ENCODE measurements at places on chromosomes 7 and 10.
A peak's percentile ranks its signal among the peaks of the same experiment; 100 is the strongest.

GRCh38 chr10:89505640-89506275, 29.6 kb downstream of the SLC16A12 start:
- no peaks in the 10 kb centered on the region for H3K36me3 ChIP-seq
- H3K27ac ChIP-seq = no peak overlapping the region
- H3K4me1 ChIP-seq = peaks cover 10% of the 10 kb centered on the region
- H3K4me3 ChIP-seq = no peak overlapping the region

- H3K27me3 ChIP-seq = peaks cover 20% of the 10 kb centered on the region
- H3K4me1 ChIP-seq = peaks cover 28% of the 10 kb centered on the region
- H3K27ac ChIP-seq = no peak overlapping the region
- no peaks in the 10 kb centered on the region for H3K36me3 ChIP-seq
These were observed 35.2 kb downstream of the KCNMA1 start for GRCh38 chr10:77602231-77602912.

DNA sequence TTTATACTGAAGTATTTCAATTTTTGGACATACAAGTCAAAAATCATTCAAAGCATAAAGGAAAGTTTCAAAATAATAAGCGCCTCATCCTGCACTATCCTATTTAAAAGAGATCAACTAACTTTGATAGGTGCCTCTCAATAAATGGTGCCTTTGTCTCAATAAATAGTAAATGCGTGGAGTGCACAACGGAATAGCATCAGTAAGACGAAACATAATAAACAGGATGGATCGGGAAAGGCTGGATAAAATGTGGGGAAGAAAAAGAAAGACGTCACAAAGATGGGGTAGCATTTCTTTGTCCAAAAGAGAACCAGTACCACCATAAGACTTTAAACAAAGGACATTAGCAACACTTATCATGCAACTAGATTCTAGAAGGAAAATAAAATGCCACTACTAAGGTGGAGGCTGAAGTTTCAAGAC, 571 bp upstream of the PRKAR2B start:
- peaks cover 28% of the 10 kb centered on the region for H3K4me1 ChIP-seq
- H3K27me3 ChIP-seq = peaks cover 28% of the 10 kb centered on the region
- H3K27ac ChIP-seq = no peak overlapping the region
- no peak for DNase-seq
- H3K36me3 ChIP-seq = no peaks in the 10 kb centered on the region
- peak overlapping the region; percentile 80 for H3K4me3 ChIP-seq

DNA sequence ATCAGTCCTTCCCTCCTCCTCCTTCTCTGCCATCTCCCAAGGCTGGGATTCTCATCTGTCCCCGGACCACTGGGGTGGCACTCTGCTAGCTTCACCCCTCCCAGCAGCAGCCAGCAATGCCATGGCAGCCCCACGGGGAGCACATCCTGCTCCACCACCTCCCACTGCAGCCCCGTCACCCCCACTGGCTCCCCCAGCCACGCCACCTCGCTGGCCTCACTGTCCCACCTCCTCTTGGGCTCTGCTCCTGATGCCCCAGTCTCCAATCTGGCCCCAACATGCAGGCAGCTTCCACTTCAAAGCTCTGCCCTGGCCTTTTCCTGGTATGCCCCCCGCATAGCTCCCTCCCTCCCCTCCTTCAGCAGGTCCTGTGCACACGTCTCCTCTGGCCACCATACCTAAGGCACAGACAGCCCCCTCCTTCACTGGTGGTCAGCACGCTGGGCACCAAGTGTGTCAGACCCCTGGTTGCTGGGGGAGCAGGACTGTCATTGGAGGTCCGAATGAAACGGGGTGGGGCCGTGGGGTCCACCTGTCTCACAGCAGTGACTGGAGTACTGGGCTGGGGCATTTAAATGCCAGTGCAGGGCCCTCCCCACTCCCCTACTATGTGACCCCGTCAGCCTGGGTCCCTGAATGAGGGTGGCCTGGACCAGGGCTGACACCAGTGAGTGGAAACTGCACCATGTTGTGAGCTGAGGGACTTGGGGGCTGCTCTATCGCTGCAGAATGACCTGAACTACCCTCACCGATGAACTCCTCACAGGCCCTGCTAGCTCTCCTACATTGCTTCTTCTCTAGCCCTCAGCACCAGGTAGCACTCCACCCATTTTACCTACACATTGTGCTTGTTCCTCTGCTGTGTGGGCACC, 38.7 kb downstream of the RASGEF1A start:
- no peaks in the 10 kb centered on the region for H3K36me3 ChIP-seq
- H3K4me1 ChIP-seq = no peaks in the 10 kb centered on the region
- peaks cover 82% of the 10 kb centered on the region for H3K27me3 ChIP-seq
- DNase-seq = peak; percentile 2

DNA sequence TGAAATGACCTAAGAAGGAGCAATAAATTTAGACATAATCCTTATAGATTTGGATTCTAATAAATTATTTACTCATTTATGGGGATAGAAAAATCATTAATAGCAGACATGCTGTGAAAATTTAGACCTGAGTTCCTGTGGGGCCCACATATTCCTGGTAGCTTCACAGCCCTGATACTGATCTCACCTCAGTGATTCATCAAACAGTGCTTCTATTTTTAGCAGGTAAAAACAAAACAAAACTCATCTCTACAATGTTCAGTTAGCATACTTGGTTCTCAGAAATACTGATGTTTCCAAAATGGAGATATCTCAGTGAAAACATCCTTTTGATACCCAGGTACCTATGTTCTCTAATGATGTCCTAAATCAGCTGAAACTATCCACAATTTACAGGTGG, 841.1 kb upstream of the SORCS1 start:
- H3K27me3 ChIP-seq = no peaks in the 10 kb centered on the region
- no peaks in the 10 kb centered on the region for H3K4me1 ChIP-seq
- H3K36me3 ChIP-seq = no peaks in the 10 kb centered on the region
- H3K4me3 ChIP-seq = no peak overlapping the region

DNA sequence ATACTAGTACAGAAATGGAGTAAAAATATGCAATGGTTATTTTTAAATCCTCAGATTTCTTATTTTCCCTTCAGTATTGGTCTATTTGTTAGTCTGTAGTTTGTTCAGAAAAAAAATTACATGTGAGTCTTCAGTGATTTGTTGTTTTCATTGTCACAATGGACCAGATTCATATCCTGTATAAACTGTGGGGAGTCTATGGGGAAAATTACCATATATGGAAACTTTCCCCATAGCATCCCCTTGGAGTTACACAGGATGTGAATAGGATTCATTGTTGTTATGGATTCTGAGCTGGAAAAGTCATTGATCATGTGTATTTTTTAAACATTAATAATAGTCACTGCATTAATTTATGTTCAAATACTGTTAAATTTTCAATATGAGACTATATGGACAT, 72.6 kb downstream of the ST7 start:
- peaks cover 9% of the 10 kb centered on the region for H3K4me1 ChIP-seq
- no peaks in the 10 kb centered on the region for H3K27me3 ChIP-seq

GRCh38 chr7:16498122-16498521, 28.5 kb upstream of the LRRC72 start:
- no peak overlapping the region for H3K27ac ChIP-seq
- H3K4me3 ChIP-seq = no peak overlapping the region
- no peaks in the 10 kb centered on the region for H3K36me3 ChIP-seq
- H3K27me3 ChIP-seq = peaks cover 6% of the 10 kb centered on the region
- H3K4me1 ChIP-seq = peaks cover 13% of the 10 kb centered on the region
- DNase-seq = no peak

- no peaks in the 10 kb centered on the region for H3K4me1 ChIP-seq
- no peak overlapping the region for H3K27ac ChIP-seq
- H3K27me3 ChIP-seq = no peaks in the 10 kb centered on the region
These were observed 11.3 kb downstream of the ZNF680 start for GRCh38 chr7:64551375-64552142.

GRCh38 chr10:6013413-6014192, 36.3 kb upstream of the IL15RA start:
- H3K27me3 ChIP-seq = peaks cover 23% of the 10 kb centered on the region
- H3K4me3 ChIP-seq = no peak overlapping the region
- no peak overlapping the region for H3K27ac ChIP-seq
- no peaks in the 10 kb centered on the region for H3K36me3 ChIP-seq

GRCh38 chr10:97525086-97525485, 26.4 kb downstream of the UBTD1 start:
- DNase-seq = no peak
- peaks cover 32% of the 10 kb centered on the region for H3K4me1 ChIP-seq
- H3K4me3 ChIP-seq = no peak overlapping the region
- no peak overlapping the region for H3K27ac ChIP-seq
- H3K27me3 ChIP-seq = peaks cover 23% of the 10 kb centered on the region

DNA sequence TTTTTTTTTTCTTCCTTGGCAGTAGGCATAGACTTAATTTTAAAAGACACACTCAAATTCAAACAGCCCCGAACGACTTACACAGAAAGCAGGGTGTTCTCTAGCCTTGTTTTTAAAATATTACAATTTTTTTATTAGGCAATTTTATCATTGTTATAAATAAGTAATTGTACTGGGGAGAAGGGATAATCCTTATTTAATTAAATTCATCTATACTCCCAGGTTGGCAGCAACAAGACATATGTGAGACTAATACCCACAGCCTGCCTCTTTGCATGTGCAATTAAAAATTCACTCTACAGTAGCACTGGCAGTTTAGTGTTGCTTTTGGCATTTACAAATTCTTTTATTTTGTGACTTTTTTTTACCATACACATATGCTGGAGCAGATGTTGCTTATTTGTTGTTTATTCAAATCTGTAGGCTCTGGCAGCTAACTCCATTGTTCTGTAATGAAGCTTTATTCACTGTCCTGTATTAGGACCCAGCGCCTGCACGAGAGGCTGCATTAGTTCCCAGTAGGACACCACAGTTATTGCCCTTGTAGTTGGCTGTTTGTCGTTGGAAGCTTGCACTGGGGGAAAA, 84.9 kb upstream of the PPP1R17 start:
- no peaks in the 10 kb centered on the region for H3K4me1 ChIP-seq
- H3K27ac ChIP-seq = no peak overlapping the region
- H3K4me3 ChIP-seq = no peak overlapping the region
- no peak for DNase-seq
- no peaks in the 10 kb centered on the region for H3K36me3 ChIP-seq

DNA sequence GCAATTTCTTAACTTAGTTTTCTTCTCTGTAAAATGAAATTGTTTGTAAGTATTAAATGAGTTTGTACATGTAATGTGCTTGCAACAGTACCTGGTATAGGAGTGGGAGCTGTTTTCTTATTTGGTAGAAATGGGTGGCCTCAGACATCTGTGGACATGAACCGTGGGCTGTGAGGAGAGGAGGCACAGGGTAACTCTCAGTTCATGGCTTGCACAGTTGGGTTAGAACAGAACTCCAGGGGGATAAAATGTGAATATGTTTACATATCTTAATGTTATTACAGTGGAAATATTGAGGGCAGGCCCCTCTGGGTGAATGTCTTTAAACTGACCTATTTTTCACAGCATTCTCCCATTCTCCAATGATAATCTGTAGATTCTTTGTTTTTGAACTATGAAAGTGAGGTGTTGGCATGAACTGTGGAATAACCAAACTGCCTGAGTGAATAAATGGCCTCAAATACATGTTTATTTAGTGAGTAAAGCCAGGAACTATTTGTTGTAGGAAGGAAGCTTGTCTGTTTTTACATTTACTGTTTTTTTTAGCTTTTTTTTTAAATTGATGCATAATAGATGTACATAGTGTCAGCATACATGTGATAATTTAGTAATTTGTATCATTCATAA, 2.6 kb downstream of the ABCA13 start:
- no peak for DNase-seq
- no peaks in the 10 kb centered on the region for H3K4me1 ChIP-seq
- no peak overlapping the region for H3K4me3 ChIP-seq
- H3K27me3 ChIP-seq = no peaks in the 10 kb centered on the region
- no peak overlapping the region for H3K27ac ChIP-seq
- no peaks in the 10 kb centered on the region for H3K36me3 ChIP-seq

DNA sequence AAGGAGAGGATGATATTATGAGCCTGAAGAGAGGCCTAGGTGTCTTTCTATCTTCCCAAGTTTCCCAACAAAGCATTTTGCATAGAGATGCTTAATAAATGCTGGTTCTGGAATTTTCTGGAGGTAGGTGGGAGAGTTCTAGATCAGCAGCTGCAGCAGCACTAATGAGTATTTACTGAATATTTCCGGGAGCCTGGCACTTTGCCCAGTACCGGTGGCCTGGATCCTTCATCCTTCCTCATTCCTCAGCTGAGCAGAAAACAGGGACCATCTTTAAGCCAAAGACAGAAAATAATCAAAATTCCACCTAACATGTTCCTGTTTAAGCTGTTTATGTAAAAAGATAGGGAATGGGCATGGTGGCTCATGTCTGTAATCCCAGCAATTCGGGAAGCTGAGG, 813.2 kb upstream of the AUTS2 start:
- no peak overlapping the region for H3K27ac ChIP-seq
- peaks cover 57% of the 10 kb centered on the region for H3K4me1 ChIP-seq

GRCh38 chr7:136114966-136115762, 138.0 kb upstream of the MTPN start:
- H3K36me3 ChIP-seq = no peaks in the 10 kb centered on the region
- peaks cover 6% of the 10 kb centered on the region for H3K4me1 ChIP-seq
- H3K27me3 ChIP-seq = no peaks in the 10 kb centered on the region
- peak; percentile 52 for DNase-seq
- H3K4me3 ChIP-seq = no peak overlapping the region

- no peak overlapping the region for H3K4me3 ChIP-seq
- no peak for DNase-seq
- peaks cover 11% of the 10 kb centered on the region for H3K27me3 ChIP-seq
- H3K4me1 ChIP-seq = no peaks in the 10 kb centered on the region
- no peak overlapping the region for H3K27ac ChIP-seq
- no peaks in the 10 kb centered on the region for H3K36me3 ChIP-seq
These were observed 1211.2 kb upstream of the SORCS1 start for GRCh38 chr10:108375691-108376090.

DNA sequence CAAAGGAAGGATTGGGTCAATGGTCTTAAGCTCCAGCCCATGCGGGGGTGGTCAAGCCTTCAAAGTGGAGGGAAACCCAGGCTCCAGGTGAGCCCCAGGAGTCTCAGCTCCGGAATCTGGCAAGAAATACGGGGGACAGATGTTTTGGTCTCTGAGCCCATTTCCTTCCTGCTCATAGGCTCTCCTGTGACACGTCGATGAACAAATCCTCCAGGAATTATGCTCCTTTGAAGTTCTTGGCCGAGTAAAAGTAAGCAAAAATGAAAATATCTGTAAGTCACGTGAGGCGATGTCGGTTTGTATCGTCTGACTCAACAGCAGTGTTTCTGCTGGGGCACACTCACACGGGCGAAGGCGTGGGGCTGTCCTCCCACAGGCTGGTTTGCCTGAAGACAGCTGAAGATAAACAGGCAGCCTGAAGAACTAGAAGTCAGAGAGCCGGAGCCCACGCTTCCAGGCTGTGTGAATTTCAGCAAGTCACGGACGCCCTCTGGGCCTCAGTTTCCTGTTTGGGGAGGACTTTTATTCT, 52.6 kb upstream of the SMNDC1 start:
- peaks cover 14% of the 10 kb centered on the region for H3K27me3 ChIP-seq
- no peaks in the 10 kb centered on the region for H3K36me3 ChIP-seq
- peaks cover 66% of the 10 kb centered on the region for H3K4me1 ChIP-seq
- DNase-seq = no peak

Data from nephron progenitor cell (in vitro differentiated cells).